ENCODE measurements at places on chromosomes 1 and 21.

GRCh38 chr21:34688145-34688544, 19.4 kb downstream of the CLIC6 start:
- no peak for DNase-seq

- DNase-seq: no peak
These were observed 678.4 kb upstream of the ADAMTS5 start for GRCh38 chr21:27645285-27645684.

DNA sequence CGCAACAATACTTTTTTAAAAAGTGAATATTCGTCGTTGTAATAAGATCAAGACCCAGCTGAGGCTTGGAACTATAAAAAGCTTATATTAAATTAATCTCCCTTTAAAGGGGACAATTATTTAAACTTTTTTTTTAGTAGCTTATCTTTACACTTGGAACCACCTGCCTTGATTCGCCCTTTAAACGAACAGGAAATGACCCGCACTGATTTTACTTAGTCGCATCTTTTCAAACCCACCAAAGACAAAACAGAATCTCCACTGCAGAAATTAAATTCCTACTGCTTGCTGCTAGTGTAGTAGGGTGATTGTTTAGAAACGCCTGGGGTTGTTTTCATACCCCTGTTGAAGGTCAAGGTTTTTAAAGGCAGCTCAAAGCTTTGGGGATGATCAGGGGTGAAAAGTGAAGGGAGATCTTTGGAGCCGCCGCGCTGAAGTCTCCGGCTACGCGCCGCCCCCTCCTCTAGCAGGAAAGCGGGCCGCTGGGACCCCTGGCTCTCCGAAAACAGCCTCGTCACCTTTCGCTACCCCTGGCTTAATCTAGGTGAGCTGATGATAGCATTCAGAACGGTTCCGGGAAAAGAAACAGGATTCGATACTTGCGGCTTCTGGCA, 163.4 kb downstream of the RUNX1 start:
- DNase-seq: no peak

- peak; percentile 96 for DNase-seq
These were observed 34.9 kb upstream of the RUNX3 start for GRCh38 chr1:24964811-24965570.

GRCh38 chr1:181062836-181063428, 25.6 kb upstream of the IER5 start:
- DNase-seq: no peak

- DNase-seq: no peak
These were observed 54.9 kb upstream of the C1orf198 start for GRCh38 chr1:230923176-230923575.

DNA sequence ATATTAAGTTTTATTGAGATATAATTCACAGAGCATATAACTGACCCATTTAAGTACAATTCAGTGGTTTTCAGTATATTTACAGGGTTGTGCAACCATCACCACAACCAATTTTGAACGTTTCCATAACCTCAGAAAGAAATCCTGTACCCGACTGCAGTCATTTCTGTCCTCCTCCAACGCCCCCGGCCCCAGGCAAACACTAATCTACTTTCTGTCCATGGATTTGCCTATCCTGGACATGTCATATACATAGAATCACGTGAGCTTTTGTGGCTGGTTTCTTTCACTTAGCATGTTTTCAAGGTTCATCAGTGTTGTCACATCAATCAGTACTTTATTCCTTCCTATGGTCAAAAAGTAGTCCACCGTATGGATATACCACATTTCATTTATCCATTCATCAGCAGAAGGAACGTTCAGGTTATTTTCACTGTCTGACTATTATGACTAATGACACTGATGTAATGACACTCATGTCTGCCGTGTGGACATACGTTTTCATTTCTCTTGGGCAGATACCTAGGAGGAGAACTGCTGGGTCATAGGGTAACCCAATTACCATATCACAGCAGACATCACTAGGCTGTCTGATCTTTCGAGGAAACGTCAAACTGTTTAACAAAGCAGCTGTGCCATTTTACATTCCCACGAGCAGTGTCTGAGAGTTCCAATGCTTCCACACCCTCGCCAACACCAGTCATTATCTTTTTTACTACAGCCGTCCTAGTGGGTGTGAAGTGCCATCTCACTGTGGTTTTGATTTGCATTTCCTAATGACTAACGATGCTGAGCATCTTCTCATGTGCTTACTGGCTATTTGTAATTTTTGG, 30.8 kb downstream of the MRPL37 start:
- DNase-seq: peak; percentile 46

GRCh38 chr1:16189921-16190621, 22.4 kb downstream of the ARHGEF19 start:
- DNase-seq: no peak

DNA sequence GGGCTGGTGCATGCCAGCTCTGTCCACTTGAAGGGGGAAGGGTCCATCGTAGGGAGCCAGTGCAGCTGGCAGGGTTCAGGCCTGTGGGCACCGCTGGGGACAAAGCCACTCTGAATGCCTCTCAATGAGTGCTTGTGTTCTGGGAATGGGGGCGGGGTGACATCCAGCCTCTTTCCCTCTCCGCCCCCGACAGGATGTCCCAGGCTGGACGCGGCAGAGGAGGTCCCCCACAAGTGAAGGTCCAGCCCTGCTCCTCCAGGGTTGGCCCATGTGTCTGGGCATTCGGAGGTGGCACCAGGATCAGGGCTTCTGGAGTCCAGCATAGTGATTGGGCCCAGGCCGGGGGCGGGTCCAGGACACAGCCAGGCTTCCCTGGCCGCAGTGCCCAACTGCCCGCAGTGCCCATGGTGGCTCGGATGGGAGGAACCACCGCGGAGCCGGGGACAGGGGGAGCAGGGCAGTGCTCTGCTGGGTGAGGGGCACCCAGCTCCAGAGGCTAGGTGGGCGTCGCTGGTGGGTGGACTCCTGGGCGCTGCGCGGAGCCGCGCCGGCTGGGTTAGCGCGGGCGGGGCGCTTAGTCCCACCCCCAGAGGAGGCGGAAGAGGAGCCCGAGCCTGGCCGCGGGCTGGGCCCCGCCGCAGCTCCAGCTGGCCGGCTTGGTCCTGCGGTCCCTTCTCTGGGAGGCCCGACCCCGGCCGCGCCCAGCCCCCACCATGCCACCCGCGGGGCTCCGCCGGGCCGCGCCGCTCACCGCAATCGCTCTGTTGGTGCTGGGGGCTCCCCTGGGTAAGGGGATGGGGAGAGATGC, at the start of gene SHISA4:
TSS of gene SHISA4 (plus strand) at position 617 of the 808 bp plus-strand sequence. CDS start at position 714, 97 bp downstream.
- no peak for DNase-seq

GRCh38 chr1:67137307-67137753, 2.6 kb upstream of the C1orf141 start:
- no peak for DNase-seq

DNA sequence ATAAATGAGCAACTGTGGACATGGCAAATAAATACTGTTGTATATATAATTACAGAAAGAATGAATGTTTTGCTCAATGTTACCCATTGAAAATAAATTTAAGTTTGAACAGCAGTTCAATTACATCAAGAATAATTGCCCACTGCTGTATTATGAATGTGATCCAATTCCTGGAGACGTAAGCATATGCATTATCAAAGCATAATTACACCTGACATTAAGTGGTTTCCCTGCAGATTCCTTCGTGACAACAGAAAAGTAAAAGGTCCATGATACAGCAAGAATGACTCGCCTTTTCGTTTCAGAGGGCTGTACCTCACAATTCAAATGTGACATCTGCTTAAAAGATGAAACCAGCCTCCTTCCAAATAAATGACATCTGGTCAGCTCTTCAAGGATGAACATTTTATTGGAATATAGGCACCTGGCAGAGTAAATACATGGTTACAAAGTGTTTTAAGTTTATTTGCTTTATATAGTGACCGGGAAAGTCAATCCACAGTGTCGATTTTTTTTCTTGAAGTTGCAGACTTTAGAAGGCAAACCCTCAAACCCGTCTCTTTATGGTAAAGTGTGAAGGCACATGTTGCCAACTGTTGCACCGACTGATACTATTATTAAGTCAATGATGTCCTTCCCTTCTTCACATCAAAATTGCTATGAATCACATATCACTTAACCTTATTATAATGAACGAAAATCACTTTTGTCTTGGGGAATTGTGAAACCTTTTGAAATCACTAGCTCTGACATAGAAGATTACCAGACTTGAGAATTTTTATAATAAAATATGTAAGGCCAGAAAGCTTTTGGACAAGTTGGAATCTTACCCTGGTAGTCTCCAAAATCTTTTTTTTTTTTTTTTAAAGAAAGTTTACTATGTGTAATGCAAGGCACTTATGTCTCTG, 36.2 kb upstream of the EDEM3 start:
- DNase-seq: no peak
